ENCODE measurements at places on chromosomes 7 and 10.

DNA sequence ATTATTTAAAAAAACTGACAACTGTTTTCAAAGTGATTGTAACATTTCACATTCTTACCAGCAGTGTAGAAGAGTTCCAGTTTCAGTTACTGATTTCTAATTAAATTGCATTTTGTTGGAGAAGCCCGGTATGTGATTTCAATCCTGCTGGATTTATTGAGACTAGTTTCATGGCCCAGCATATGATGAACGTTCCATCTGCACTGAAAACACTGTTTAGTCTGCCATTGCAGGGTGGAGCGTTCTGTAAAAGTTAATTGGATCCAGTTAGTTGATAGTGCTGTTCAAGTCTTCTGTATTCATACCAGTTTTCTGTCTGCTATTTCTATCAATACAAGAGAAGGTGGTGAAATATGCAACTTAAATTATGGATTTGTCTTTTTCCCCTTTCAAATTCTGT lies 37.3 kb upstream of the CCNY start:
- no peak for DNase-seq

DNA sequence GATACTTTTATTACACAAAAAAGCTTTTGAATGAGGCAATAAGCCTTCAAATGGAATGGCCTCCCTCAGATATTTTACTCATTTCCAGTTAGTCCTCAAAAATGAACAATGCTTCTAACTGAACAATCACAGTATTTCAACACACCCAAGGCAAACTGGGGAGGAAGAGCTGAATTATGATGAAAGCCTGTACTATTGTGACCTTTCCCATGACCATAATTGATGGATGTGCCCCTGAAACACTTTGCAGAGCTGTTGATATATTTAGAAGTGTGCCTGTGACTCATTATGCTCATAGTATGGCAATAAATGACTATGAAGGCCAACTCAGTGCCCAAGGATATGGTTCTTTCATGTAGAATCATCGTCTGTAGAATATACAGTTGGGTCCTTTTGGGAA lies 248.1 kb downstream of the AHR start:
- no peak for DNase-seq

GRCh38 chr7:31796375-31796774 lies 109.4 kb downstream of the PPP1R17 start:
- no peak for DNase-seq

GRCh38 chr7:10237306-10237705 lies 736.4 kb upstream of the PHF14 start:
- no peak for DNase-seq

- DNase-seq: no peak
These were observed 14.7 kb downstream of the GRID2IP start for GRCh38 chr7:6536262-6537260.

Data from ovary (tissue), 10 donors.